ENCODE measurements at places on chromosomes 2 and 18. TPM values are rescaled to one million over a fixed set of nuclear protein-coding genes. Genes with fewer than 3 reads are reported as not detected.

GRCh38 chr2:58448065-58448507 lies 207.0 kb upstream of the FANCL start:
- peak; percentile 82 for DNase-seq

- DNase-seq = no peak
These were observed 358.9 kb downstream of the HRH4 start for GRCh38 chr18:24819141-24819890.

The TRIP12 gene
- 238 TPM for total RNA-seq

GRCh38 chr18:28095041-28095440 lies 81.9 kb downstream of the CDH2 start:
- no peak for DNase-seq

DNA sequence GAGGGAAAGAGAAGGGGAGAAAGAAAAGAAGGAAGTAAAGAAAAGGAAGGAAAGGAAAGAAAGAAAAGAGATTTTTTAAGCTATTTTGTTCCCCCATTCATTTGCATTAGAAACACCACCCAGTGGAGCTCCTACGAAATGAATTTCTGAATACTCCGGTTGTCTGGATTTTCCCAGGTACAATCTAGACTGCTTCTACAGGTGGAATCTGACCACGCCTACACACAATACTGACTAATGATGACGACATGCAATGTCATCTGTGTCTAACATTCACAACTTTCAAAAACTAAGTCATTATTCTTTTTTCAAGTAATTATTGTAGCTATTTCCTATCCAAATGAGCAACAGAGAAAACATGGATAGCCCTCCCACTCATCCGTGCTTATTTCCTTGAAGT lies 121.7 kb downstream of the ZNF516 start:
- DNase-seq = no peak

All from dermis blood vessel endothelial cell (primary cell).